ENCODE measurements at places on chromosomes 6 and 20. TPM values are rescaled to one million over a fixed set of nuclear protein-coding genes. Genes with fewer than 3 reads are reported as not detected.

- no peak overlapping the region for H3K4me3 ChIP-seq
- peaks cover 11% of the 10 kb centered on the region for H3K4me1 ChIP-seq
- H3K36me3 ChIP-seq = no peaks in the 10 kb centered on the region
- no peak for DNase-seq
- H3K27me3 ChIP-seq = no peaks in the 10 kb centered on the region
- H3K27ac ChIP-seq = no peak overlapping the region
Observed at GRCh38 chr6:168048724-168049025, 30.3 kb downstream of the FRMD1 start.

GRCh38 chr6:79656134-79656533 is 25.0 kb downstream of the SH3BGRL2 start:
- no peak overlapping the region for H3K27ac ChIP-seq
- DNase-seq = no peak
- H3K27me3 ChIP-seq = no peaks in the 10 kb centered on the region
- no peak overlapping the region for H3K4me3 ChIP-seq
- H3K36me3 ChIP-seq = no peaks in the 10 kb centered on the region

BMP2 gene
- 8.9 TPM for total RNA-seq

DNA sequence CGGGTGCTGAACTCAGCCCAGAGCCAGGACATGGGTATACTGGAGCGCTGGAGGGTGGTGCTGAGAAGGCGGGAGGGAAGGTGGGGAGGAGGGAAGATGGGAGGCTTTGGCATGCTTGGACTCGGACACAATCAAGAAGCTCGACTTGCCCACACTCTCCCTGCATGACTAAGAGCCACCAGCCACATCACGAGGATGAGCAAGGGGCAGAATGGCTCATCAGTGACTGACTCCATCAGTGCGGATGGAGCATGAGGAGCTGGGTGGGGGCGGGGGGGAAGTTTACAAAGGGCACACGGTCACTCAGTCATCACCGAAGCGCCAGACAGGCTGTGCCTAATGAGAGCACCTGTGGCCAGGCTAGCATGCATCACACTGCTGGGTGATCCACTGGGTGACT is 222.8 kb downstream of the KIF16B start:
- no peak overlapping the region for H3K4me3 ChIP-seq
- no peaks in the 10 kb centered on the region for H3K36me3 ChIP-seq
- no peaks in the 10 kb centered on the region for H3K27me3 ChIP-seq

- no peak overlapping the region for H3K27ac ChIP-seq
- no peaks in the 10 kb centered on the region for H3K36me3 ChIP-seq
- H3K4me1 ChIP-seq = no peaks in the 10 kb centered on the region
- H3K4me3 ChIP-seq = no peak overlapping the region
Observed at GRCh38 chr6:52620906-52621190, 44.0 kb upstream of the TRAM2 start.

GRCh38 chr20:50589548-50590347 is 79.6 kb downstream of the PTPN1 start:
- DNase-seq = no peak
- H3K27ac ChIP-seq = no peak overlapping the region
- peaks cover 32% of the 10 kb centered on the region for H3K36me3 ChIP-seq
- H3K4me3 ChIP-seq = no peak overlapping the region
- H3K4me1 ChIP-seq = no peaks in the 10 kb centered on the region
- H3K27me3 ChIP-seq = no peaks in the 10 kb centered on the region

DNA sequence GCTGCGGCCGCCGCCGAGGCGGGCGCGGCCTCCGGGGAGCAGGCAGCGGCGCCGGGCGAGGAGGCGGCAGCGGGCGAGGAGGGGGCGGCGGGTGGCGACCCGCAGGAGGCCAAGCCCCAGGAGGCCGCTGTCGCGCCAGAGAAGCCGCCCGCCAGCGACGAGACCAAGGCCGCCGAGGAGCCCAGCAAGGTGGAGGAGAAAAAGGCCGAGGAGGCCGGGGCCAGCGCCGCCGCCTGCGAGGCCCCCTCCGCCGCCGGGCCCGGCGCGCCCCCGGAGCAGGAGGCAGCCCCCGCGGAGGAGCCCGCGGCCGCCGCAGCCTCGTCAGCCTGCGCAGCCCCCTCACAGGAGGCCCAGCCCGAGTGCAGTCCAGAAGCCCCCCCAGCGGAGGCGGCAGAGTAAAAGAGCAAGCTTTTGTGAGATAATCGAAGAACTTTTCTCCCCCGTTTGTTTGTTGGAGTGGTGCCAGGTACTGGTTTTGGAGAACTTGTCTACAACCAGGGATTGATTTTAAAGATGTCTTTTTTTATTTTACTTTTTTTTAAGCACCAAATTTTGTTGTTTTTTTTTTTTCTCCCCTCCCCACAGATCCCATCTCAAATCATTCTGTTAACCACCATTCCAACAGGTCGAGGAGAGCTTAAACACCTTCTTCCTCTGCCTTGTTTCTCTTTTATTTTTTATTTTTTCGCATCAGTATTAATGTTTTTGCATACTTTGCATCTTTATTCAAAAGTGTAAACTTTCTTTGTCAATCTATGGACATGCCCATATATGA is 3.2 kb downstream of the MARCKS start:
- H3K27me3 ChIP-seq = no peaks in the 10 kb centered on the region
- H3K4me3 ChIP-seq = peak overlapping the region; percentile 60
- no peaks in the 10 kb centered on the region for H3K4me1 ChIP-seq
- H3K27ac ChIP-seq = peak overlapping the region; percentile 94

DNA sequence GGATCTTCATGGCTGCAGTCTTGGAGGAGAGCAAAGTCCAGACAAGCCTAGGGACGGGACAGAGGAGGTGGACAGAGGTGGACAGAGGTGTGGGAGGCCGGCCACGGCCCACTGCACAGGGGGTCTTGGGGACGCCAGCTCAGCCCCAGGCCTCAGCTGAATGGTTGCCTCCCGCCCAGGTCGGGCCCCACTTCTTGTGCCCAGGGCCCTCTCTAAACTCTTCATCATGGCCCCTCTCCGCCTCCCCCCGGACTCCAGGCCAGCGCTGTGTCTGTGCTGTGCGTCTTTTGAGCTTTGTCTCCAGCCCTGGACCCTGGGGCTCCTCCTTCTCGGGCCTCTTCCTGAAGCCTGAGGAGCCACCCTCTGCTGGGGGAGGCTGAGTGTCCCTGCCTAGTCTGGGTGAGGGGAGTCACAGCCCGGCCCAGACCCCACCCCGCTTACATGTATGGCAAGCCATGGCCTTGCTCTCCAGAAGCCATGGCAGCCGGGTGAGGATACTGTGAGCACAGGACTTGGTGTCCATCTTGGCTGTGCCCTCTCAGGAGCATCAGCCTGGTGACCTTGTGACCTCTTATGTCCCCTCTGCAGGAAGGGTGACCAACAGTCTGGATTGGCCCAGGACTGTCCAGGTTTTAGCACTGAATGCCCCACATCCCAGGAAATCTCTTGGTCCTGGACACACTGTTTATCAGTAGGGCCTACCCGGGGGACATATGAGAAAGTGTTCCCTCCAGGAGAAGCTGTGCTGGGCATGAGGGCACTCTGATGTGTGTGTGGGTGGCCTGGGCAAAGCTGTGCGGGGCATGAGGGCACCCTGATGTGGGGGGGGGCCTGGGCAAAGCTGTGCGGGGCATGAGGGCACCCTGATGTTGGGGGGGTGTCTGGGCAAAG is 9.4 kb upstream of the NPBWR2 start:
- peaks cover 8% of the 10 kb centered on the region for H3K4me1 ChIP-seq
- H3K36me3 ChIP-seq = no peaks in the 10 kb centered on the region
- no peak overlapping the region for H3K27ac ChIP-seq
- no peaks in the 10 kb centered on the region for H3K27me3 ChIP-seq
- no peak for DNase-seq

Measured in right atrium auricular region (tissue), 2 donors.